ENCODE measurements at places on chromosomes 3 and 15. TPM values are rescaled to one million over a fixed set of nuclear protein-coding genes. Genes with fewer than 3 reads are reported as not detected.

GRCh38 chr3:170062769-170063168 lies 25.0 kb downstream of the GPR160 start:
- DNase-seq = no peak

GRAMD2A gene
- total RNA-seq = 0.29 TPM

GATA2 gene
- total RNA-seq = 63.9 TPM

GPR27 gene
- total RNA-seq = not detected
